Cortex of kidney (tissue), 1 donor: ENCODE measurements at places on chromosomes 5 and 9.

GRCh38 chr9:131635285-131635684 is 90.0 kb downstream of the PRRT1B start:
- DNase-seq = no peak

DNA sequence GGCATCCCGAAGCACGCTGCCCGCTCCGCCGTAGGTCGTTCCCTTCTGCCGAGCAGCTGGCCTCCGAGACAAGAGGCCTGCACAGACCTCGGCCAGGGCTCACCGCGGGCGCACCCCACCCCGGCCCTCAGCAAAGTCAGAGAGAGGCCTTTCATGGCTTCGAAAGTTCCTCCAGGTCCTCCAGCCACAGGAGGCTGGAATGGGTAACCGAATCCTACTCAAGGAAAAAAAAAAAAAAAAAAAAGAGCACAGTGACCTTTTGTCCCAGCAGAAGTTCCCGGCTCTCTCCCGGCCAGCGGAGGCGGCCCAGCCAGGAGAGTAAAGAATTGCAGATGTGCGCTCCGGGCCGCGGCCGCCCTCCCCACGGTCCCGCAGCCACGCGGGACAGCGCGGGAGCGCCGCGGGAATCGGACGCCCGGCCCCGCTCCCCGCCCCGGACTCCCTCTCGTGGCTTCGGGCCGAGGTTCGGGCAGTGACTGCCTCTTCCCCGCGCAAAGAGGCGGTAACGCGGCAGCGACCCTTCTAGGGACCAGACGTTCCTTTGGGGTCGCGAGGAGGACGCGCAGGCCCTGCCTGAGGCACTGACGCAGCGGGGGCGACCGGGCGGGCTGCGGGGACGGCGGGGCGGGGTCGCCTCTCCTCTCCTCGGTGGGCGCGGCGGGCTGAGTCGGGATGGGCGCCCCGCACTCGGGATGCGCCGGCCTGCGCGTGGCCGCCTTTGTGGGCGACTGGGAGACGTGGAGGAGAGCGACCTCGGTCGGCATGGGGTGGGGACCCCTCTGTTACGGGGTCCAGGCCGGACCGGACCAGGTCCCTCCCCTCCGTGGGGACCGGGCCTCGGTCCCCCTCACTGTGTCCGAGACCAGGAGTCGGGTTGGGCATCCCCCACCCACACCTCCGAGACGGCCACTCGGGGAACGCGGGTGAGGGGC is 754 bp downstream of the GFPT2 start:
- no peak for DNase-seq

- no peak for DNase-seq
Measured at GRCh38 chr9:71924576-71924975, 13.1 kb downstream of the C9orf85 start.

GRCh38 chr9:37969130-37969529 is 65.2 kb upstream of the SLC25A51 start:
- no peak for DNase-seq

GRCh38 chr5:150368526-150368925 is 11.0 kb downstream of the TCOF1 start:
- no peak for DNase-seq

DNA sequence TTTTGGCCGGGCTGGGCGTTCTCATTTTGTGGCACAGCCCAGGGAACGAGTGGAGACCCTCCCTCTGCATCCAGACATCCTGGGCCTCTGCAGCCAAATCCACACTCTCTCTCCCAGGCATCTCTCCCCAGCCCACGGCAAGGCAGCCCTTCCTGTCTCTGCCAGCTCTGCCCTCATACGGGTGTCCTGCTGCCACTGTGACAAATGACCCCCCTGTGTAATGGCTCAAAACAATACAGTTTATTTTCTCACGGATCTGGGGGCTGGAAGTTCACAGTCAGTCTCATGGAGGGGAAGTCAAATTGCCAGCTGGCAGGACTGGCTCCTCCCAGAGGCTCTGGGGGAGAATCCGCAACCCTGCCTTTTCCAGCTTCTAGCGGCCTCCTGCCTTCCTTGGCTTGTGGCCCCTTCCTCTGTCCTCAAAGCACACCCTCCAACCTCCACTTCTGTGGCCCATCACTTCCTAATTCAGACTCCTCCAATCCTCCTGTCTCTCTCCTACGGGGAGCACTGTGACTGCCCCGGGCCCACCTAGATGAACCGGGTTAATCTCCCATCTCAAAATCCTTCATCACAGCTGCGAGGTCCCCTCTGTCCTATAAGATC is 70.2 kb upstream of the COL5A1 start:
- no peak for DNase-seq

GRCh38 chr9:117313989-117314388 is 100.9 kb downstream of the ASTN2 start:
- no peak for DNase-seq

GRCh38 chr5:93161661-93162654 is 419.1 kb downstream of the NR2F1-AS1 start:
- DNase-seq = no peak

- DNase-seq = no peak
Measured at GRCh38 chr9:121463026-121463807, 36.4 kb downstream of the GGTA1 start.

DNA sequence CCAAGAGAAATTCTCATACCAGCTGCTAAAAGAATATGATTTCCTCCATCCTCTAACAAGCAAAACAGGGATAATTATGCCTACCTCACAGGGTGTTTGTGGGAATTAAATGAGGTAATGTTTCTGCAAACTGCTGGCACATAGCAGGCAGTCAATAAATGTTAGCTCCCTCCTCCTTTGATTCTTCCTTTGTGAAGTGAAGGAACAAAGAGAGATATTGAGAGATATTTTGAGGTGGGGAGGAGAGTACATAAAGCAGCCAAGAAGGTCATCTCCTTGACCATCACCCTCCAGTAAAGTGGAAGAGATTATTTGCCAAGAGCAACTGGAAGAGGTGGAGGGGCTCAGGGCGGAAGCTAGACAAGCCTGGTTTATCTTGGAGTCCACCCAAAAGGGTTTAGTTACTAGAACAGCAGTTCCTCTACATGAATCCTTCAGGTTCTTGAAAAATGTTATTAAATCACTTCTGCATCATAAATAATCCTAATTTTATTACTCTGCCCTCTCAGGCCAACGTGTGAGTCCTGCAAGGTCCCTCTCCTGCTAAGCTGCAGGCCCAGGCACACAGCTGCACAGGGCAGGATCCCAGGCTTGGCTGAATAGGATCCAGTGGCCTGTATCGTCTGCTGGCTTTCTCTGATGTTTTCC is 35.0 kb upstream of the TLE1 start:
- DNase-seq = no peak

DNA sequence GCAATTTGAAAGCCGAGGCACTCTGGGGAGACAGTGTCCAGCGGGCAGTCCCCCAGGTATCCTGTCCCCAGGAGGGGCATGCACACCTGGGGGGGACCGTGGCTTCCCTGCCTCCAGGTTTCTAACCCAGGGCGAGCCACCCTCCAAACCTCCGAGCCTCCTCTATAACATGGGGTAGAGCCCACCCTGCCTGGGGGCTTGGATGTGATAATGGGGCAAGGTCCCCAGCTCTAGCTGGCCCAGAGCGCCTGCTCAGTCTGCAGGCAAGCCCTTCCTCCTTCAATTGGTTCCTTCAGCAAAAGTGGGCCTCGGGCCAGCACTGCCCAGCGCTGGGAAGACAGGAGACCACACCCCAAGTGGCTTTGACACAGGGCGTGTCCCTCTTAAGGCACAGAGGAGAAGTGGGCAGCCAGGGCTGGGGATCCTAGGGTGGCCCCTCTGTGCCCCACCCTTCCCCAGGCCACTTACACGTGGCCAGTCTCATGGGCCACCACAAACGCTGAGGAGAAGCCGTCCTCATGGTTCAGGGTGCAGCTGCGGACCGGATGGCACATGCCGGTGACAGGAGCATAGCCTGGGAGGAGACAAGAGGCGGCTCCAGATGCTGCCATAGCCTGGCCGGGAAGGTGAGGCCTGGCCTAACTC is 94.3 kb downstream of the ZNF354C start:
- DNase-seq = no peak

DNA sequence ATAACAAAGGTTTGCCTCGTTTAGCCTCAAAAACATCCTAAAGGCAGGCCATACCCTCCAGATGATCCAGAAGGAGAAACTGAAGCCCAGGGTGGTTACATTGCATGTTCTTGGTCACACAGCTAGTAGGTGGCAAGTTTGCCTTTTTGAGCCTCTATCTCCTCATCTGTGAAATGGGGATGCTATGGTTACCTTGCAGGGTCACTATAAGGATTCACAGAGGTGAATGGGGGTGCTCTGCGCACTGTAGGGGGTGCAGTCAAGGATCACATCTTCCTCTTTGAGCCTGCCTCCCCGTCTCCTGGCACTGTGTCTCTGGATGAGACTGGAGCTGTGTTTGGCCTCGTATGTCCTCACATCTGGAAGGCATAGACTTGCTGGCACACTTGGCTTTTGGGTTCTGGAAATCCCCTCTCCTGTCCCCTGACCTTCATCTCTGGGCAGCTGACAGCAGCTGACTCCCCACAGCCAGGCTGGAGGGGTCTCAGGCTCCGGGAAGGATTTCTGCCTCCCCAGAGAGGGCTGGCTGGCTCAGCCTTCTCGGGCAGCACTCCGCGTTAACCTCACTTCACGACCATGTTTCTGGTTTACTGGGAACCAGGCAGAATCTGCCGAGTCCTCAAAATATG is 167.7 kb downstream of the RGS3 start:
- DNase-seq = no peak

- DNase-seq = no peak
Measured at GRCh38 chr5:6597557-6597956, 35.3 kb downstream of the NSUN2 start.

DNA sequence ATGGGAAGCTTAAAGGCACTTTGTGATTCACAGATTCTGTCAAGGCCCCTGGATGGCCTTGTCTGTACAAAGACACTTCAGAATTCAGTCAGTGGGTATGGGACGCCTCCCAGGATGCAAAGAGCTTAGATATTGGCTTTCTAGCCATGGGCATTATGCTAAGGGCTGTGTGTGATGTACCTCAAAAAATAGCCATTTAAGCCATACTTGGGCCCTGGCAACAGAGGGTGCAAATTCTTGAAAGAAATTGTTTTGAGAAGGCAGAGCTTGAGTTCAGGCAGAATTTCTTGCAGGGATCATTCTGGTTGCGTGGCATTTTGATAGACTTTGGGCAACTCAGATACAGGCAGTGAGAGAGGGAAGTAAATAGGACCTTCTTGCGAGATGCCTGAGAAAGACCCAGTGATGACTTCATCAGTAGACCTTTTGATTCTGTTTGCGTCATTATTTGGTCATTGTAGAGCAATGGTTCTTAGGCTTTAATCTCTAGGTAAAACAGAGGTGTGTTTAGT is 3.9 kb downstream of the CYFIP2 start:
- no peak for DNase-seq

GRCh38 chr9:81898851-81899250 is 29.4 kb upstream of the SPATA31D4 start:
- DNase-seq = no peak

GRCh38 chr9:128182893-128183588 is 8.3 kb downstream of the CIZ1 start:
- DNase-seq = no peak

GRCh38 chr5:159481751-159482150 is 151.5 kb upstream of the IL12B start:
- DNase-seq = no peak

GRCh38 chr9:113573046-113573958 is 109.8 kb downstream of the RGS3 start:
- no peak for DNase-seq

DNA sequence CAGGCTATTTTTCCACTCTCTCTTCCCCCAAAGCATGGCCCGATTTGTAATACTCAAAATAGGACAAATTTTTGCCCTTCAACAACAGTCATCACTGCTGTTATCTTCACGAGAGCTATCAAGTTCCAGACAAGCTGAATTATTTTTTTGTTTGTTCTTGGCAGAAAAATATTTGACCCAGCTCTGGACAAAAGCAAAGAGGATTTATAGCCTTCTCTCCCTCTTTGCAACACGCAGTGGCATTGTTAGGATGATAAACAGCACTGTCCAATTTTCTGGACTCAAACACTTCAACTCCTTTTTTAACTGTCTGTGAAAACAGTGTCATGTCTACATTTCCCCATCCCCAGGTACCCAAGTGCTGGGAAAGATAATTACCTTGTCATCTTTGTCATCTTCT is 160.3 kb downstream of the SLF1 start:
- no peak for DNase-seq

GRCh38 chr5:10725636-10726035 is 35.4 kb downstream of the DAP start:
- no peak for DNase-seq

GRCh38 chr9:125521462-125522327 is 185.3 kb downstream of the MAPKAP1 start:
- DNase-seq = no peak

- DNase-seq = no peak
Measured at GRCh38 chr5:4855880-4856279, 284.2 kb upstream of the ADAMTS16 start.

DNA sequence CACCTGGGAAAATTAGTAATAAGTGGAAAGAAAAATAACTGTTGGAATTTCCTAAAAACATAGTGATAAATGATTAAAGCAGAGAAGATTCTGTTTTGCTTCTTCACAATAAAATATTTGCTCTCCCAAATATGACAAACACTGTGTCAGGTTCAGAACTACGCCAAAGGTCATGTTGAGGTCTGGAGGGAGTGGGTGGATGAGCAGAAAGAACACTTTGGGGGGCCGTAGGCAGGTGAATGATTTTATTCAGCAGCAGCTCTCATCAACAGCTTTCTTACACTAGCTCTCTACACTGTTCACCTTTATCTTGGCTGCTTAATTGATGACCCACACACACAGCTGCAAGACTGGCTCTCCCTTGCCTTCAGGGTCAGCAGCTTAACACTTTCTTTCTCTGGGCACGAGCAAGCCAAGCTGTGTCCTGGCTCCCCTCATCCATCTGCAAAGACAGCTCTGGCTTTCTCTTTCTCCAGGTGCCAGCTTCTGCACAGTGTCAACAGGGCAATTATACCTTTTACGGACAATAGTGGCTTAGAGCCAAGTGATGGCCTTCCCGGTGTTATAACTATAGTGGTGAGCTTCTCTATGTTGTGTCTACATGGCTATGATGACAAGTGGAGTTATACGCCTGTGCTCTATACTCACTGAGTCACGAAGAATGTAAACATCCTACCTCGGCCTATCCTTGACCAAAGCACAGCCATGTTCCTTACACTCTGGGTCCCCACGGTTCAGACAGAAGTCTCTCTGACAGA is 18.9 kb upstream of the GPX8 start:
- DNase-seq = no peak

DNA sequence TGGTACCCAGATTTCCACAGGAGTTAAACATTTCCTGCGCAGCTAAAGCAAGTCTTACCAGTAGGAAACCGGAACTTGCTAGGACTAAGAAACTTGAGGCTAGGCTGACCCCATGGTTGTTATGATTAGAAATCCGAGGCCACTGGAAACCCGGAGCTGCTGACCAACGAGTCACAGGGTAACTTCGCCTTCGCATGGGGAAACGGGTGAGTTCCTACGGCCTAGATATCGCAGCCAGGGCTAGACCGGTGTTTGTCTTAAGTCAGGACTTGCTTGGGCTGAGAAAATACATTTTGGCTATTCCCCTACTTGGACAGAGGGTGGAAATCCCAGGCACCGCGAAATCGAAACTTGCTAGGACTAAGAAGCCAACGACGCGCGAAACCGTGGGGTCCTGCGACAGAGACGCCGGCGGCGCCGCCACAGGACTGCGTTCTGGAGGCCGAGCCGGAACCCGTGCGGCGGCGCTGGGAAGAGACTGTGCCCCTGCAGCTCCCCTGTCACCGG is 1.6 kb upstream of the ANXA2R start:
- DNase-seq = no peak
